ENCODE measurements at places on chromosomes 7 and 10.

GRCh38 chr10:77801474-77802161, 124.9 kb downstream of the DLG5 start:
- DNase-seq: no peak

DNA sequence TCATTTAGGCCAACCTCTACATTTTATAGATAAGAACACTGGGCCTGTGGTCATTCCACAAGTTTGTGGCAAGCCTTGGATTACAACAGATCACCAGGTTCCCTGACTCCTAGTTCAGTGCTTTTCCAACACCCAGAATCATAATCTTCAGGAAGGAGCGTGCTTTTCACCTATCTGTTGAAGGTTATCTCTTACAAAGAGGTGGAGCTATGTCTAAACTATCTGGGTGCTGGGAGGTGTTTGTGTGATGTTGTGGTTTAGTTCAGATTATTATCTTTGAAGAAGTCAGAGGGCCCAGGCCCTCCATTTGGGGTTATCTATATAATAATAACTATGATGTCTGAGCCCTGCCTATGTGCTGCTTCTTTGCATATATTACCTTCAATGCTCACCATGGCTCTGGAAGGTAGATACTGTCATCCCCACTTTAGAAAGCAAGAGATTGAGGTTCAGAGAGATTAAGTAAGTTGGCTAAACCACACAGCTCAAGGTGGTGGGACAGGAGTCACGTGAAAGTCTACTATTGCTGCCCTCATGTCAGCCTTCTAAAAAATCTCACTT, 24.0 kb downstream of the IL2RA start:
- DNase-seq: no peak

- no peak for DNase-seq
These were observed 25.1 kb downstream of the CYP26A1 start for GRCh38 chr10:93098816-93099215.

GRCh38 chr7:101185258-101185839, 5.3 kb upstream of the NAT16 start:
- DNase-seq: no peak

Data from body of pancreas (tissue), 4 donors.